ENCODE measurements at places on chromosomes 16 and 17. TPM values are rescaled to one million over a fixed set of nuclear protein-coding genes. Genes with fewer than 3 reads are reported as not detected.

Gene ABCA10
- 2.2 TPM for total RNA-seq

Gene CDIPT
- total RNA-seq, result 94.6 TPM

Gene CDH13
- 61.8 TPM for total RNA-seq

Gene HLF
- total RNA-seq, result not detected

Gene COPZ2
- total RNA-seq, result 123 TPM

Gene ATXN2L
- total RNA-seq, result 27.4 TPM

Gene AKAP1
- 5.8 TPM for total RNA-seq

Gene GSE1
- 21.3 TPM for total RNA-seq

Gene FBRS
- total RNA-seq, result 15.3 TPM

Gene SGSH
- total RNA-seq, result 17.7 TPM

Gene EFNB3
- 0.09 TPM for total RNA-seq

Gene CCL11
- 1.5 TPM for total RNA-seq

Gene ANKFN1
- 0.14 TPM for total RNA-seq

Gene FAM20A
- 22.9 TPM for total RNA-seq

Gene TMEM238L
- not detected for total RNA-seq

Gene CCL14
- not detected for total RNA-seq

Gene SLX4
- 2.7 TPM for total RNA-seq

Gene SLC47A2
- total RNA-seq, result not detected

Gene CPSF4L
- not detected for total RNA-seq

Gene TBX4
- total RNA-seq, result 0.14 TPM

Gene KCNJ18
- not detected for total RNA-seq

Gene AGRP
- not detected for total RNA-seq

Gene NAGS
- 0.71 TPM for total RNA-seq

Gene DPEP1
- 0.65 TPM for total RNA-seq
